ENCODE measurements at places on chromosomes 4 and X.

- DNase-seq: no peak
Measured at GRCh38 chr4:169092889-169093522, 83.0 kb upstream of the CBR4 start.

DNA sequence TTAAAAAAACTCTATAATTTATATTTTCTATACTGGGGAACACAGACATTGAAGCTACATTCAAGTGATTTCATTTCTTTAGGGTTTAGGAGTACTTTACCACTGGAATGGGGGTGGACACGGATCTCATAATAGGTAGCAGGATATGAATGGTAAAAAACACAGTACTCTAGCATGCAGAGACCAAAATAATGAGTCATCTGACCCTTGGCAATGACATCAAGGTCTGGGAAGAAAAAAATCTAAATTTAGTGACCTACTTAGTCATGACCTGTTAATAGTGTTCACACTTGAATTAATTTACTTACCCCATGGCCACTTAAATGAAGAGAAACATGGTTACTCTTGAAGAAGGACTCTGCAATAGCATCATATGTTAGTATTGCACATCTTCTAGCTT, 187.9 kb downstream of the EPHA5 start:
- DNase-seq: no peak

- DNase-seq: no peak
Measured at GRCh38 chr4:7745301-7745885, 194.3 kb downstream of the AFAP1 start.

DNA sequence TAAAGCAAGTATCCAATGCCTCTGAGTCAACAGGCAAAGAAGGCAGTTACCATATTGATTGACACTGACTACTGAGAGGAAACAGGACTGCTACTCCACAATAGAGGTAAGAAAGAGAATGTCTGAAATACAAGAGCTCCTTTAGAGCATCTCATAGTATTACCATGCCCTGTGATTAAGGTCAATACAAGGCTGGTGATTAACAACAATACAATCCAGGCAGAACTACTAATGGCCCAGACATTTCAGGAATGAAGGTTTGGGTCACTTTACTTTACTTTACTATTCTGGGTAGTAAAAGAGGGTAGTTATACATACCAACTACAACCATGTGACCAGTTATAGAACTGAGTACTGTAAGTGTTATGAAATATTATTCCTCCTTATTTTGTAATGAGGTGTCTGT, 44.5 kb downstream of the BRWD3 start:
- no peak for DNase-seq

- DNase-seq: no peak
Measured at GRCh38 chrX:110795645-110796406, at the start of gene CHRDL1. Gene CHRDL1 (minus strand): TSS chrX:110795817. CDS start chrX:110792181, 3,636 bp downstream.

DNA sequence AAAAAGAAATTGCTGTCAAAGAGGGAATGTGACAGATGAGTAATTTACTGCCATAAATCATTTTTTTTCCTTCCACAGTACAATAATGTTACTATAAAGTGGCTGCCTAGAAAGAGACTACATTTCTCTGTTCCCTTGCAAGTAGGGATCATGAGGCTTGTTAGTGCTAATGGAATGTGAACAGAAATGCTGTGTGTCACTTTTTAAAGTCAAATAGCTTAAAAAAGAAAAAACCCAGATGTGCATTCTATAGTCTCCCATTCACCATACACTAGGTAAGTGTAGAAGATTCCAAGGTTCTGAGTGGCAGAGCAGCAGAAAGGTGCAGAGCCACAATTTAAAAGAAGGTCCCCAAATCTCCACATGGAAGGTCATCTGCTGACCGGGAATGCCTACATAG, 328.4 kb downstream of the CAMK2D start:
- DNase-seq: no peak

- no peak for DNase-seq
Measured at GRCh38 chr4:115770046-115770543, 656.7 kb upstream of the NDST4 start.

All from muscle of arm (tissue), 14 donors.